ENCODE measurements at places on chromosomes 16 and 17.

- no peaks in the 10 kb centered on the region for H3K27me3 ChIP-seq
- H3K4me1 ChIP-seq: peaks cover 3% of the 10 kb centered on the region
- H3K4me3 ChIP-seq: no peak overlapping the region
- H3K36me3 ChIP-seq: no peaks in the 10 kb centered on the region
- H3K27ac ChIP-seq: no peak overlapping the region
Observed at GRCh38 chr17:9817086-9817485, 4.8 kb downstream of the GSG1L2 start.

- H3K4me3 ChIP-seq: peak overlapping the region; percentile 82
- peak overlapping the region; percentile 91 for H3K27ac ChIP-seq
- H3K36me3 ChIP-seq: no peaks in the 10 kb centered on the region
- no peaks in the 10 kb centered on the region for H3K27me3 ChIP-seq
- peaks cover 51% of the 10 kb centered on the region for H3K4me1 ChIP-seq
- peak; percentile 52 for DNase-seq
Observed at GRCh38 chr17:2710803-2711607, 559 bp downstream of the CLUH start.

DNA sequence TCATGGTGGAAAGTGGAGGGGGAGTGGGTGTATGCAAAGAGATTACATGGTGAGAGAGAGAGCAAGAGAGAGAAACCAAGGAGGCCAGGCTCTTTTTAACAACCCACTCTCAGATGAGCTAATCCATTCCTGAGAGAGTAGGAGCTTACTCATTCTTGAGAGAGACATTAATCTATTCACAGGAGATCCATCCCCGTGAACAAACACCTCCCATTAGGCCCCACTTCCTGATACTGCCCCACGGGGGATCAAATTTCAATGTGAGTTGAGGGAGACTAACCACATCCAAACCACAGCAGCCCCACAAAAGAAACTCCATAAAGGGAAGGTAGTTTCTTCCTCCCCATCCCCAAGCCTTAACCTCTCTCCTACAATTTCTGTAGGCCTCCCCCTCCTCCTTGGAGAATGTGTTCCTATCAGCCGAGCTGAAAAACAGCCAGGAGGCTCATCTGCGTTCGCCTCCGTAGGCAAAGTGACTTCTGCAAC is 450.0 kb downstream of the NPIPA7 start:
- no peaks in the 10 kb centered on the region for H3K36me3 ChIP-seq
- no peaks in the 10 kb centered on the region for H3K4me1 ChIP-seq
- H3K27me3 ChIP-seq: no peaks in the 10 kb centered on the region
- no peak overlapping the region for H3K27ac ChIP-seq
- DNase-seq: no peak
- H3K4me3 ChIP-seq: no peak overlapping the region

GRCh38 chr16:74503412-74503811 is 82.1 kb upstream of the CLEC18B start:
- peaks cover 12% of the 10 kb centered on the region for H3K4me1 ChIP-seq
- H3K27ac ChIP-seq: no peak overlapping the region
- no peak overlapping the region for H3K4me3 ChIP-seq
- DNase-seq: no peak

GRCh38 chr16:73339821-73340220 is 291.9 kb upstream of the ZFHX3 start:
- no peaks in the 10 kb centered on the region for H3K27me3 ChIP-seq
- H3K36me3 ChIP-seq: no peaks in the 10 kb centered on the region
- H3K27ac ChIP-seq: no peak overlapping the region
- no peaks in the 10 kb centered on the region for H3K4me1 ChIP-seq
- no peak for DNase-seq

Data from psoas muscle (tissue), 8 donors.